Stimulated activated CD4-positive, alpha-beta T cell treated with anti-CD3 and anti-CD28 coated beads, Interleukin-2, amount 100 ng/mL, for 48 hours (primary cell): ENCODE measurements at places on chromosomes 6 and 20.
A peak's percentile ranks its signal among the peaks of the same experiment; 100 is the strongest.

DNA sequence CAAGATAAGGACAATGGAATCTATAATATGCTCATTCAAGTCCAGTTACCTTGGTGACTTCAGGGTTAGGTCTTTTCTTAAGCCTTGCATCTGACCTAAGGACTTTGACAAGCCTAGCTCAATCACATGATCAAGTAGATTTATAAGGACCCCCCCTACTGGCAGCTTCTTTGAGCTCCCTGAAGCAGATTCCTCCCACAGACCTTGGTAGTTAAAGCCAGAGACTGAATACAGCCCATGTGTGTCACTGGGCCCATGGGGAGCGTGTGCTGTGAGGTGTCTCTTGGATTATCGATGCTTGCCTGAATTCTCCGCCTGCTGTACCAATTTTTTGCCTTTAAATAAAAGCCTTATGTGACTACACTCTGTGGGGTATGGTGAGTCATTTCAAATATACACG, 372.7 kb upstream of the RGS17 start:
- DNase-seq = no peak

DNA sequence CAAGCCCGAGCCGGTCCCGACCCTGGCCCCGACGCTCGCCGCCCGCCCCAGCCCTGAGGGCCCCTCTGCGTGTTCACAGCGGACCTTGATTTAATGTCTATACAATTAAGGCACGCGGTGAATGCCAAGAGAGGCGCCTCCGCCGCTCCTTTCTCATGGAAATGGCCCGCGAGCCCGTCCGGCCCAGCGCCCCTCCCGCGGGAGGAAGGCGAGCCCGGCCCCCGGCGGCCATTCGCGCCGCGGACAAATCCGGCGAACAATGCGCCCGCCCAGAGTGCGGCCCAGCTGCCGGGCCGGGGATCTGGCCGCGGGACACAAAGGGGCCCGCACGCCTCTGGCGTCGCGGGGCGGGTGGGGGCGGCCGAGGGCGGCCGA, 37.5 kb downstream of the YTHDF1 start:
- no peak for DNase-seq

GRCh38 chr6:111573892-111574797, 31.5 kb downstream of the TRAF3IP2 start:
- DNase-seq = no peak

- DNase-seq = no peak
These were observed 20.6 kb downstream of the RMND1 start for GRCh38 chr6:151431337-151431736.

DNA sequence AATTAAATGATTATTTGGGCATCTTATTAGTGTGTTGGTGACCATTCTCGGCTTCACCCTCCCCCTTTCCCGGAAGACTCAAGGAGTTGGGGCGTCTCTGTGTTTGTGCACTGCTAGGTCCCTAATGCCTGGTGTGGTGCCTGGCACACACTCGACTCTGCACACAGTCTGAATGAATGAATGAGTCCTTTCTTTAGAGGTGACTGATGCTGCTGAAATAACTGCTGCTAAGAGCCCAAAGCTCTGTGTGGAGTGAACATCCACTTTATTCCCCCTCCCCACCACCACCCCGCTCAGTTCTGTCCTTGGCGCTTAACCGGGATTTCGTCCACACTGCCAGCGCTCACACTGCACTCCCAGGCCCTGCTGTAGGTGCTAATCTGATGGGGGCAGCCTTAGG, 1.2 kb upstream of the PHACTR3 start:
- no peak for DNase-seq

DNA sequence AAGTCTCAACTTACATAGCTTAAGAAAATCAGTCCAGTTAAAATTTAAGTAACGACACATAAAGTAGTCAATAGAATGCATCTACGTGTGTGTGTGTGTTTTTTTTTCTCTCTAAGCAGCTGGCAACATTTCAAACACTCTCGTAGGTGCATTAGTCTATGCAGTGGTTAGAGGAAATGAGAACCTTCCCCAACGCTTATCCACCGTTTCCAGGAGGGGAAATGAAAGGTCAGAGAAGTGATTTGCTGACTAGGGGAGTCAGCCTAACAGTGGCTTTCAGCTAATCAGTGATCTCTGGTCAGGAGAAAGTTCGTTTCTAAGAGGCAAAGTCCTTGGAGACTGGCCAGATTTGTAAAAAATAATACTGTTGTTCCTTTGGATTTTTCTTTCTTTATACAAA, 806.6 kb downstream of the C6orf118 start:
- no peak for DNase-seq

- no peak for DNase-seq
These were observed 131.8 kb upstream of the AKAP12 start for GRCh38 chr6:151107897-151108427.

DNA sequence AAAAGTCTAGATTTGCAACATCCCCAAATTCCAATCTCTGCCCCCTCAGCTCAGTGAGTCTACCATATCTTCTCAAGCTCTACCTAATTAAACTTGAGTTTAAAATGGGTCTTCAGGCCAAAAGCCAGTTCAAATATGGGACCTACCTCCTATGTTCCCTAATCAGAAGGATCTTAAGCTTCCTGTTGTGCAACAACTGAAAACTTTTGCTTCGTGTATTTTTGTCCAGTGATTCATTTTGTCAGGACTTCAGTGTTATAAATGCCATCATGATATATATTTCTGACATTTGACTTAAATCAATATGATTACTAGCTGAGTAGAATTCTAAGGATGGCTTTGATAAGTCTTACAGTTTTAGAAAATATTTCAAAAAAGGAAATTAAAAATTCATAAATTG, 622.6 kb upstream of the PTCHD4 start:
- no peak for DNase-seq

DNA sequence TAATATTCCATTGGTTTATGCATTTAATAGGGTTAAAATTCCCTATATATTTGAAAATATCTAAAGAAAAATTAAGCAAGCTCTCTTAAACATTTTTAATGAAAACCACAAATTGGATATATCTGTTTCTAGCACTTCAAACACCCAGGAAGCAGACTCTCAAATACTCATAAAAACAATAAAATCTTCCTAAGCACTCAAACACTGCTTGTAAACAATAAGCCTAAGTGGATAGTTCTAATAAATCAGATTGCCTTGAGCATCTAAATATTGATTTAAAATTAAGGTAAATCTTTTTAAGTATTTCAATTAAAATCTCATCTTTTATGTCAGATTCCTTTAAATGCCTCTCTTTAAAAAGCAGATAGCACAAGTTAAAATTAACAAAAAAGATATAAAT, 254.4 kb downstream of the KCNQ5 start:
- DNase-seq = no peak

DNA sequence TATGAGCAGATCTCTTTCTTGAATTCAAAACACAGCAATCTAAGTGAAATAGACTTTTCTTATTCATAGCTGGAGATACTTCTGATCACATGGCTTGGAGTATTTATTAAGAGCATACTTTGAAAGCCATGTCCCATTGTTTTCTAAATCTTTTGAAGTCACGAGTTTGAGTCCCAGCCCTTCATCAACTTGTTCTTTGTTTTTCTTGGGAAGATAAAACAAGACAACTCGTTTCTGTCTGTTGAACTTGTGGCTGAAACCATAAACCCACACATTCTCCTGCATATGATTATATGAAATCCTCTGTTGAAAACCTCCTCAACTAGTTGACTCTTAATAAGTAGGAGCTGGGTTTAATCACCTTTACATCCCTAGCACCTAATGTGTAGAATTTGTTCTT, 3.3 kb downstream of the RNF144B start:
- DNase-seq = no peak

DNA sequence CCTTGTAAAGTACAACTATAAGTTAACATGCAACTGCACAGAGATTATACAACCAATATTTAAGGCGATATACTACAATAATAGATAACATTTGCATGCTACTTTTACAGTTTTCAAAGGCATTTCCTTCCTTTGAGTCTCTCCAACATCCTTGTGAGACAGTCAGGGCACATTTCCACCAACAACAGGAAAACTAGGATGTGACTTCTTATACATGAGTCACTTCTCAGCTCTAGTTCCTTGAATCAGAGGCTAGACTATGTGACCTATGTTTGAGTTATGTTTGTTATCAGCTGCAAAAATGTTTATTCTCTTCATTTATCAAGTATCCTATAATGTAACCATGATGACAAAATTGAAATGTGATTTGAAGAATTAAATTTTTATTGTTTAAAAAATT, 51.7 kb upstream of the TFAP2D start:
- no peak for DNase-seq

DNA sequence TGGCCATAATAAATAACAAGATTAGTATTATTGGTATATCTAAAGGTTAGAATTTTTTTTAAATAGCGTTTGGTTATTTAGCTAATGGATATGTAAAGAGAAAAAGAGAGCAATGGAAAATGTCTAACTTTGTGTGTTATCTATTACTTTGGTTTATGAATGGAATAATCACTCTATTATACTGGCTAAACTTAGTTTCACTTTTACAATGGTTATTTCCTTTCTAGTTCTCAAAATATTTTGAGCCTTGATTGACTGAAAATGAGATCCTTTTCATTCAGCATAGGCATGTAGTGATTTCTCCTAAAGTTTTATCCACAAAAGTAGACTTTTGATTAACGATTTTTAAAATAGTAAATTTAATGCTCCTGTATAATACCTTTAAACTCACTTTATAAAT, 51.6 kb upstream of the MLIP start:
- no peak for DNase-seq

DNA sequence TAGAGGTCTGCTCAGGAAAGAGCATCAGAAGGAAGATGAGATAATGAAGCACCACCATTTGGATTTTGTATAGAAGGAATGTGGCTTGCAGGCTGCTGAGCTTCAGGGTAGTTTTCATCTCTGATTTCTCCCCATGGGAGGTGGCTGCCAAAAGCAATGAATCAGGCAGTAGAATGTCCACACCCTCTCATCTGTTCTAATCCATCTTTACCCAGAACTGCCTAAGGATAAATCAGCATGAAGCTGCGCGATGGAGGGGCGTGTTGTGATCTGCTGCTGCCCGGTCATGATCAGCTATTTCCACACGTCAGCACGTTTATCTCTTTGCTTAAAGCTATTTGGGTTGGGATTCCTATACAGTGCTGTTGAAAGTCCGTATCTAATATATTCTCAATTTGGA, 295.4 kb downstream of the FOXA2 start:
- no peak for DNase-seq

DNA sequence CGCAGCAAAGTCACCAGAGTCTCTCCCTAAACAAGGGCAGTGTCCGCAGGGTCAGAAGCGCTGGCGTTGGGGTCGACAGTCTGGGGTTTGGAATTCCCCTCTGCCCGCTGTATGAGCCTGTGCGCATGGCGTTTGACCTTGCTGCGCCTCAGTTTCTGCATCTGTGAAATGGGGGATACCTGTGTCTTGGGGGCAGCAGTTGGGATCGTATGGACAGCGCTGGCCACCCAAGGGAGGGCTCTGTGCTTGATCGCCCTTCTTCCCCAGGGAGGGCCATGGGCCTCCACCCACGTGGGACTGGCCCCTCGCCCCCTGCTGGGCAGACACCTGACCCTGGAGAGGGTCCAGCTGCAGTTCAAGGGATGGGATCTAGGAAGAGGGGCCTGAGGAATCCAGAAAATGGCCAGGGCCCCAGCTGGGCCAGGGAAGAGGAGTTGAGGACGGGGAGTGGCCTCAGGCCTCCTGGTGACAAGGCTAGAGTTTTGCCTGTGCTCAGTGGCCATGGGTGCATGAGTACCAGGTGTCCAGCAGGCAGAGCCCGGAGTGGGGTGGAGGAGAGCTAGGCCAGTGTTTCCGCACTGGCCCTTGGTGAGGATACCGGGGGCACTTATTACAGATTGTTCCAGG, 26.4 kb upstream of the PHACTR3 start:
- no peak for DNase-seq

DNA sequence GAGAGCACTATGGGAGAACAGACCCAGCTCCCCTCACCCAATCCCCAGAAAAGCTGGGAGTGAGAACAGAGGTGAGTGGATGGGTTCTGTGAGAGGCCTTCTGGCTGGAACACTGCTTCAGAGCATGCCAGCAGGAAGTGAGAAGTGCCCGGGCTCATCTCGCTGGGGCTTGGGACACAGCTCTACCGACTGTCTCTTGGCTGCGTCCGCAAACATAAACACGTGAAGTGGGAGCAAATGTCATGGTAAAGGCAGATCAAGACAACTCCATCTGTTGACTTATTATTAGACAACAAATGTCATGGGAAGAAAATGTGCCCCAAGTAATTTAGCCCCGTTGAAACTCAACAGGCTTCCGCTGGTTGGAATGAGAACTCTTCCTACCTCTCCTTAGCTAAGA, 25.9 kb downstream of the GNAS-AS1 start:
- no peak for DNase-seq

DNA sequence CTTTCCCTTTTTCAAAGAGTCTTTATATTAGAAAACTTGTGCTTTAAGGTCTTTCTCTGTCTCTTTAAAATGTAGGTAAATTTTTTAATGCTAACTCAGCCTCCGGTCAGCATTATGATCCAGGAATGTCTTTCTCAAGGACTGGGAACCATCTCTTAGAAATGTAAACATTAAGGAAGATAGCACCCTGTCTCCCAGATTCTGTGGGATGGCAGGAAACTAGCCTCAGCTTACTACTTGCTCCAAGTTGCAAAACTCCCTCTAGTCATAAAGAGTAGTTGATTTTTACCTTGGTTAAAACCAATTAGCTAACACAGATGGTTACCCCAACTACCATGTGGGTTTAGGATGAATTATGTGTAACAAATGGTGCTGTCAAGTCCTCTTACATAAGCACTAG, 4.7 kb upstream of the TAAR1 start:
- DNase-seq = no peak

GRCh38 chr20:50381771-50382593, 128.2 kb upstream of the PTPN1 start:
- peak; percentile 9 for DNase-seq

GRCh38 chr20:49701916-49702315, 11.8 kb downstream of the B4GALT5 start:
- DNase-seq = no peak

DNA sequence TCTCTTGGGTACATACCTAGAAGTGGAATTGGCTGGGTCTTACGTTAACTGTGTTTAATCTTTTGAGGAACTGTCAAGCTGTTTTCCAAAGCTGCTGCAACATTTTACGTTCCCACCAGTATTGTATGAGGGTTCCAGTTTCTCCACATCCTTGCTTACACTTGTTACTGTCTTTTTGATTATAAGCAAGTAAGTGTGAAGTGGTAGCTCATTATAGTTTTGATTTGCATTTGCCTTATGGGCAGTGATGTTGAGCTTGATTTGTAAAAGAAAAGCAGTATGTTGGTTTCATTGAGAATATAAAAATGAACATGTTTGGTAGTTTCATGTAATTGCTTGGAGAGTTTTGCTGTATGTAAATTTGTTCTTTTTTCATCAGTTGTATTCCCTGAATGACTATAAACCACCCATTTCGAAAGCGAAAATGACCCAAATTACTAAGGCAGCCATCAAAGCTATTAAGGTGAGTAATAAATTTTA, 40.4 kb downstream of the SCAF8 start:
- no peak for DNase-seq

DNA sequence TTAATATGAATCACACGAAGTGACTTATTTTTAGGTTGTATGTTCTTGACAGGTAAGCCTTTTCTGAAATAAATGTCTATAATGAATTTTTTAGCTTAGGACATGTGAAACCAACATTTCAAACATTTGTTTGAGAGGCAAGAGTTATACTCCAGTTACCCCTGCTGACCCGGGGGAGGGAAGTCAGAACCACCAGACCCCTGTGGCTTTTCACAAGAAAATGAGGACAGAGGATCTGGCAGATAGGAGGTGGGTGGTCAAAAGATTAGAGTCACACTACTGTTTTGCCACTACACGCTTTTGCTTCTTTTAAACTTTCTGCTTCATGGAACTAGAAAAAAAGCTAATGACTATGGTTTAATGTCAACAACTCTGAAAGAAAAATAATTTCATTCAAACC, 27.5 kb upstream of the ADGRF4 start:
- no peak for DNase-seq
